ENCODE measurements at places on chromosomes 7 and 10.

GRCh38 chr7:132135746-132136385, 440.4 kb downstream of the PLXNA4 start:
- no peak for DNase-seq

GRCh38 chr7:92881091-92881485, 44.7 kb upstream of the CDK6 start:
- no peak for DNase-seq

DNA sequence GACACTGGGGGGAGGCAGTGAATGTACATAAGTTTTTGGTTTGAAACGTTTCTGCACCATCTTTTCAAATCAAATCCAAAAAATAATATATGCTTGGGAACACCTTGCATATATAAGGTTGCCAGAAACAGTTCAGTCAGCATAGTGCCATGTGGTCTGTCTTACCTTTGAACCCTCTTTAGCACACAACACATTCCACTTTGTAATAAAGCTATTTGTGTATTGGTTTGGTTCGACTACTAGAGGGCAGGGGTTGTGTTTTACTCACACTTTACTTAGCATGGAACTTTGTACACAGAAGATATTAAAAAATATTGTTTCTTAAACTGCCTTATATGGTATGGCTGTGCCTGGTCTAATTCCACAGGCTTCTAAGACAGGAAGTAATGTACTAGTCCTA, 43.2 kb downstream of the ALDH18A1 start:
- no peak for DNase-seq

GRCh38 chr7:152572101-152572500, 103.8 kb downstream of the XRCC2 start:
- no peak for DNase-seq

DNA sequence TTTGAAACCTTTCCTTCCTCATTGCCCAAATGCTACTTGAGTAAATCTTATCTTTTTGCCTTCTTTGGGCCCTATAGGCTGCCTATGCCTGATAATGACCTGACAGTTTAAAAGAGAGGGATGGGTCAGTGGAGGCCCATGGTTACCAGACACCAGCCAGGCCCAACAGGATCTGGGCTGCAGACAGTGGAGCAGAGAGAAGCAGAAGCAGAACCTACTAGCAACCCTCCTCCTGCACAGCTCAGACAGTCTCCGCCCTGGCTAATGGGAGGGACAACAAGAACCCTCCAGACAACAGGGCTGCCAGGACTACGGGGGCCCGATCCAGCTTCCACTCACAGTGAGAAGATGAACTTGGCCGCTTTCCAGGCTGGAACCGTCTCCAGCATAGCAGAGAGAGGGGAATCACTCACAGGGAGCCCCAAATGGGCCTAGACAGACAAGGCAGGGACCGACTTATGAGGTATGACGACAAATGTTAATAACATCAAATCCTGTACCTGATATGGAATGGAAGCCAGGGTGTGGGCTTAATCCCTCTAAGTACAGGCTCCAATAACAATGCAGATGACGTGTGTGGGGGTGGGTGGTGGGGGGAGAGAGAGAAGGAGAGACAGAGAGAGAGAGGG, 31.7 kb upstream of the DGKI start:
- no peak for DNase-seq

DNA sequence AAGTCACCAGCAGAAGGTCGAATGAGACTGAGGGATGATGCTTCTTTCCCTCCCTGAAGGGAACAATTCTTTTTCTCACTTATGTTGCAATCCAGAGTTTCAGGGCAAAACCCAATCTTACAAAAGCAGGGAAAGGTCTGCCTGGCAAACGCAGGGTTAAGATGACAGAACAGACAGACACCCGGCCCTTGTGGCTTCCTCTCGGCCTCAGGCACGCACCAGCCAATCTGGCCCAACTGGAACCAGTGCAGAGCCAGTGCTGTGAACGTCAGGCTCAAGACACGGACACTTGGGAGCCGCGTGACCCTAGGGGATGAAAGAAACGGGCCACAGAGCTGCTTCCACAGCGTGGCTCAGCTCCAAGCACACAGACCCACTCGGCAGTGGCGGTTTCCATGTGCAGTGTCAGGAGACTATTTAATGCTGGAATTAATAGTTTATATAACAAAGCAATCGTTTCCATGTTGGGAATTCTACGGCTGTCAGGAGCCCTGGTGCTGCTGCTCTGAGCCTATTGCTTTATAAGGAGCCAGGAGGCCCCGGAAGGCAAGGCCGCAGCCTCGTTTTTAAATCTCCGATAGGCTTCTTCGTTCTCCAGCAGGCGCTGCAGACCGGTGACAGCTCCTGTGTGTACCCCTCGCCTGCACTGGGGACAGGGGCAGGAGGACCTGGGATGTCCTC, 198.4 kb downstream of the DIP2C start:
- DNase-seq = no peak

GRCh38 chr10:80055760-80056159, 22.7 kb upstream of the TMEM254 start:
- DNase-seq = no peak

- no peak for DNase-seq
Measured at GRCh38 chr7:1329966-1330800, 97.5 kb downstream of the UNCX start.
